ENCODE measurements at places on chromosomes 3 and 15.

DNA sequence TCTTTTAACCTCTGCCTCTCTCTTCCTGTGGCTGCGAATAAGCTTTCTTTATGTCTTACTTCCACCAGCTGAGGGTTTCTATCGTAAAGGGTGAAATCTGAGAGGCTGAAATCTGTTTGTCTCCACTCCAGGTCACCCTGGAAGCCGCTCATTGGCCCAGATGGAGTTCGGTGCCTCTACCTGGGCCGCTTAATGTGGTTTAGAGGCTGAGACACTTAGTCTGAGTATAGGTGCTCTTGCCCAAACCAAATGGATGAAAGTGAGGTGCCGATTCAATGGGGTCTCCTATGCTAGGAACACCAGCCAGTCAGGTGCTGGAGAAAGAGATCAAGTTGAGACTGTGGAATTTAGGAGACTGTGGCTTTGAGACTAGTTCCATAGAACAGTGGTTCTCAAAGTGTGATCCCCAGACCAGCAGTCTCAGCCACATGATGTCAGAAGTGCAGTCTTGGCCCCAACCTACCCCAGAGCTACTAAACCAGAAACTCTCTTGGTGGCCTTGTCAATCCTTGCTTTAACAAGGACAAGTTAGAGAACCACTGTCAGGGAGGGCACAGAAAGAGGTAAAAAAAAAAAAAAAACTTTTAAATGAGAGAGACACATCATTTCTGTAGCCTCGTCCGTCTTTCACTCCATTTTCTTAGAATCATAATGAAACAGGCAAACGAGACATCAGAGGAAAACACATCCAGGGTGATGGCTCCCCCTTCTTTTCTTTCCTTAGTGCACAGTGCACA, 54.9 kb upstream of the CCR2 start:
- DNase-seq: no peak

DNA sequence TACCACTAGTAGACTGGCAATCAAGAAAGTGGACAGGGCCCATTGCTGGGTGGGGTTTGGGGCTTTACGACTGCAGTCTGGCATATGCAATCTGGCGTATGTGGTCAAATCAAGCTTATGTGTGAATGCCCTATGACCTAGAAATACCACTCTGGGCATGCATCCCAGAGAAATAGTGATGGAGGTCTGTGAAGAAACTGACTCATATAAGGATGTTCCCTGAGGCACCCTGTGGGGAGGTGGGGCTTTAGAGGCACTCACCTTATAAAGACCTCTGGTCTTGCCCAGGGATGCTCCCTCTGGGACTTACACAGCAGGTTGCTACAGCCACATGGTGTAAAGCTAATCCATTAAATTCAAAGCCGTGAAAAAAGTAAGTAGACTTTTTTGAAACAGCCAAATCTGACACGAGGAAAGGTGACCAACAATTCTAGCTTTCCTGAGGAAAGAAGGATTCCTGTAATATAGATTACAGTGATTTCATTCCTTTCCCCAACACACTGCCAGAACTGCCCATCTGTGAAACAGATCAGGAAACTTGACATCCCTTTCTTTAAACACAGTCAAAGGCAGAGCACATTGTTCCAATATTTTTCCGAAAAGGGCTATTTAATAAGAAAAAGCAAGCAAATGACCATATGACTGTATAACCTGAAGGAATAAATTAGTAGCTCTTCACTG, 13.6 kb downstream of the RARRES1 start:
- DNase-seq: no peak

DNA sequence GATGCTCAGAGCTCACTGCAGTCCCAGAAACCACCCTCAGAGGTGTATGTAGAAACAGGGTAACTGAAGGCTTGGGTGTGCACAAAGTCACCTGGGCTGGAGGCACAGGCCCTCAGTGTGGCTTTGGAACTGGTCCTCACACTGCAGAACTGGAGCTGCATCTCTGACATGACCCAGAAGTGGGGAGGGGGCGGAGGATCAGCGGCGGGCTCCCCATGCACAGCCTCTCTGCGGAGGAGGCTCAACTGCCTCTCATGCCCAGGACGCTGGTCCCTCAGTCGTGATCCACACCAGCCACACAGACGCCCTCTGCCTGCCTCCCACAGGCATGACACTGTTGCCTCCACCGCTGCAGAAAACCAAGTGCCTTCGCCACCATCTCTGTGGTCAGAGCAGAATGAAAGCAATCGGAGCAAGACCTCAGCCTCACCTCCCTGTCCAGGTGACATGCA, 73.7 kb downstream of the TM2D3 start:
- DNase-seq: peak; percentile 30

DNA sequence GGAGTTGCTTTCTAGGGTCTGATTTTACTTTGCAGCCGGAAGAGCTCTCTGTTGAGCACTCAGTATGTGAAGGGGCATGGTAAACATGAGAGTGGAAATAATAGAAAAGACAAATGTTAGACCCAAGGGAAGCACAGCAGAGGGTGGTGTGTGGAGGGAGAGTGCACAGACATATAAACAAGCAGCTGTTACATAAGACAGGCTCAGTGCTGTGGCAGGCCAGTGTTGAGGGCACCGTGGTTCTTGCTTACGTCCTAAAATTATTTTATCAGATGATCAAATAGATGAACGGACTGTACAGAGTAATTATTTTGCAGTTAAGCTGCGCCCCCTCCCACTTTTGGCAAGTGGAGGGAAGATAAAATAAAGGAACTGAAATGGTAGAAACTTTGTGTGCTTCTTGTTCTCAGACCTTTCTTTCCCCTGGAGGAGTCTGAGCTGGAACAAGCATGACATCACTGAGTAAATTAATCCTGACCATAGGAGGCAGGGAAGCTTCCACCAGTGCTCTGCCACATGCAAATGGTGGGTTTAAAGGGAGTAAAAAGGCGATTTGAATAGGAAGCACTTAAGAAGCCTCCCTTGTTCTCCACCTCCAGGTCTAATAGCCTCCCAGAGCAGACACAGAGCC, 205.6 kb downstream of the IL20RB start:
- DNase-seq: no peak

GRCh38 chr3:73350996-73351395, 273.7 kb downstream of the PDZRN3 start:
- no peak for DNase-seq

GRCh38 chr15:50107591-50108408, 11.2 kb downstream of the ATP8B4 start:
- DNase-seq: peak; percentile 93

- DNase-seq: peak; percentile 93
Observed at GRCh38 chr3:158352551-158352950, 218.4 kb upstream of the MLF1 start.

DNA sequence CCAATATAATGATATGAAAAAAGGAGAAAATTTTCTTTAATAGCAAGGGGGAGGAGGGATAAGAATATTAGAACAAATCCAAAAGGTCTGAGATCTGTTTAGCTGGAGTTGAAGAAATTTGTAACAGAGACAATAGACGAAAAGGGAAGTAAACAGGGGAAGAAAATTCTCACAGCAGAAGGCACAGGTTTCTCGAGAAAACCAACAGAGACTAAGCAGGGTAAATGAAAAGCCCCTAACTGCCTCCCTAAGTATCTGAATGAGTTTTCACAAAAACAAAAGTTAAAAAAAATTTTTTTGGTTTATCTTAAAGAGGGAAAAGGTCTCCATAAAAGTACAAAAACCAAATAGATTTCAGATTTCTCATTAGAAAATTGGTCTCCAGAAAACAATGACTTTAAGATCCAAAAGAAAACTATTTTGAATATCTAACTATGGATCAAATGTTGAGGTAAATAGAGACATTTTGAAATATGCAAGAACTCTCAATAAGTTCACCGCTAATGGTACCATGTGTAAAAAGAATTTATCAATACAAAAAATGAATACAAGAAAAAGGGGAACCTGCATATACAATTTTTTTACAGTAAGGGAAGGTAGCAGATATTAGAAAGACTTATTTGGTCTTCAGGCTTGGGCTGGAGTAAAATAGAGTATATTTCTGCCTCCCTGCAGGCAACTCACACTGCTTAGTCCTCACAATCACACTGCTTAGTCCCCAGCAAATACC, 23.9 kb upstream of the NEK10 start:
- no peak for DNase-seq

GRCh38 chr3:31312400-31312799, 220.3 kb upstream of the STT3B start:
- no peak for DNase-seq

- DNase-seq: no peak
Observed at GRCh38 chr15:79311901-79312553, 1.1 kb downstream of the TMED3 start.

- DNase-seq: no peak
Observed at GRCh38 chr3:155702745-155703591, 41.9 kb downstream of the PLCH1 start.

GRCh38 chr3:137988152-137988551, 21.8 kb upstream of the CLDN18 start:
- no peak for DNase-seq

GRCh38 chr3:150020527-150020926, 49.8 kb upstream of the PFN2 start:
- DNase-seq: no peak

GRCh38 chr3:40939741-40940130, 259.6 kb upstream of the CTNNB1 start:
- DNase-seq: no peak

DNA sequence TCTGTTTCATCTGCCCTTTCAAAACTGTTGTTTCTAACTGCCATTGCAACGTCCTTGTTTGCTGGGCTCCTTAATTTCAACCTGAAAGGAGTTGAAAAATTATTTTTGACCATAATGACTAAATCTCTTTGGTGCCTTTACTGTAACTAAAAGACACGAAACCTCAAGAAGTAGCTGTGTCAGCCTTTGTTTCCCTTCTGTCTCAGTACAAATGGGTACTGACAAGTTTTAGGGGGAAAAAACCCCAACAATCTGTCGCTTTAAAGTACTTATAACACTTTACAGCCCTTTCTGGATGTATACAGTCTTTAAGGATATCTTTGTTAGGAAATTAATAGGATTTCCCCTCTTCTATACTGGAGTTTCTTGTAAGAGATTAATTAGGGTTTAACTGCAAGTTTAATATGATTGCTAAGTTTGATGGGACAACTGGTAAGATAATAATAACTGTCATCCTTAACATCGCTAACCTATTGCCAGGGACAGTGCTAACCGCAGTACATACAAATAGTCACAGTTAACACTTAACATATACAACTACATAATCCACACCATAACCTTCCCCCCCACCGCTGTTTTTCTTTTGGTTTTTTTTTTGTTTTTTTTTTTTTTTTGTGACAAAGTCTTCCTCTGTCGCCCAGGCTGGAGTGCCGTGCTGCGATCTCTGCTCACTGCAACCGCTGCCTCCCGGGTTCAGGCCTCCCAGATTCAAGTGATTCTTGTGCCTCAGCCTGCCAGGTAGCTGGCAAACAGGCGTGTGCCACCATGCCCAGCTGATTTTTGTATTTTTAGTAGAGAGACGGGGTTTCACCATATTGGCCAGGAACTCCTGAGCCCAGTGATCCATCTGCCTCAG, 1.7 kb downstream of the GXYLT2 start:
- DNase-seq: no peak

- no peak for DNase-seq
Observed at GRCh38 chr15:61309617-61310016, 80.5 kb upstream of the RORA start.

- no peak for DNase-seq
Observed at GRCh38 chr3:172869784-172870518, 119.4 kb downstream of the ECT2 start.

DNA sequence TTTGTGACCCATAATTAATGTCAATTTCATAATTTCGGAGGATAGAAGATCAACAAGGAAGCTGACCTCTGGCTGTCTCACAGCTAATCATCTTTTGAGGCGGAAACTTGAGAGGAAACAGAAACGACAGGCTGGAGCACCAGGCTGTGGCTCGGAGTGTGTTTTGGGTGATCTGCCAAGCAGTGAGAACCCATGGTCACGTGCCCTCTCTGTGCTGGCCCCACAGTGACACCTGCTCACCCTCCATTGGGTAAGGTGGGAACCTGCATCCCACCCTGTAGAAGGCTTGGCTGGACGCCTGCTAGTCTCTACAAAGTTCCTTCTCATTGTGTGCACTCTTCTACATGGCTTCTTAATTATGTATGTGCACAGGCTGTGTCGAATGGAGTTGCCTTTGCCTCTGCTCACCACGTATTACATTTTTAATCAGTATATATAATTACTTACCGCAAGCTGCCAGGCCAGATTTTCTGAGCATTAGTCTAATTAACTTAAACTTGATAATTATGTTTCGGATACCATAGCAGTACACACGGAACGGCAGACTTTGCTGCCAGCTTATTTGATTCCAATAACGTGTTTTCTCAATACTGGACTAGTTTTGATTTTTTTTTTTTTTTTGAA, 719.4 kb upstream of the CFAP20DC start:
- no peak for DNase-seq

- no peak for DNase-seq
Observed at GRCh38 chr3:162354356-162354755, 857.7 kb downstream of the OTOL1 start.

- DNase-seq: no peak
Observed at GRCh38 chr3:130509008-130509407, 8.0 kb upstream of the COL6A6 start.

DNA sequence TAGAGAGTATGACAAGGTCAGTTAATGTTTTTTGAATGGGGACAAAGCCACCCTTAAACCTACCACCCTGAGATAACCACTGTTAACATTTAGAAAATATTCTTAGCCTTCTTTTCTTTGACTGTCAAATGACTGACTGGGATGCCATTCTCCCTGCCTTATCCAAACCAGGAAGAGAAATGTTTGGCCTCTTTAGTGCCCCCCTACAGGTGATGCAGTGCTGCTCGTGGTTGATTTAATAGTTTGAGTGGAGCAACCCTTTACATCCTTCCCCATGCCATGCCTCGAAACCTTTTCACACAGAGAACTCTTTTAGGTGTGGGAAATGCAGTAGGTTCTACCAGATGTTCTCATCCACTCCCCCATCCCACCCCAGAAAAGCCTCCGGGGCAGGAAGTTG, 38.7 kb upstream of the UMPS start:
- no peak for DNase-seq

GRCh38 chr3:194984622-194985021, 286.3 kb downstream of the XXYLT1 start:
- no peak for DNase-seq

DNA sequence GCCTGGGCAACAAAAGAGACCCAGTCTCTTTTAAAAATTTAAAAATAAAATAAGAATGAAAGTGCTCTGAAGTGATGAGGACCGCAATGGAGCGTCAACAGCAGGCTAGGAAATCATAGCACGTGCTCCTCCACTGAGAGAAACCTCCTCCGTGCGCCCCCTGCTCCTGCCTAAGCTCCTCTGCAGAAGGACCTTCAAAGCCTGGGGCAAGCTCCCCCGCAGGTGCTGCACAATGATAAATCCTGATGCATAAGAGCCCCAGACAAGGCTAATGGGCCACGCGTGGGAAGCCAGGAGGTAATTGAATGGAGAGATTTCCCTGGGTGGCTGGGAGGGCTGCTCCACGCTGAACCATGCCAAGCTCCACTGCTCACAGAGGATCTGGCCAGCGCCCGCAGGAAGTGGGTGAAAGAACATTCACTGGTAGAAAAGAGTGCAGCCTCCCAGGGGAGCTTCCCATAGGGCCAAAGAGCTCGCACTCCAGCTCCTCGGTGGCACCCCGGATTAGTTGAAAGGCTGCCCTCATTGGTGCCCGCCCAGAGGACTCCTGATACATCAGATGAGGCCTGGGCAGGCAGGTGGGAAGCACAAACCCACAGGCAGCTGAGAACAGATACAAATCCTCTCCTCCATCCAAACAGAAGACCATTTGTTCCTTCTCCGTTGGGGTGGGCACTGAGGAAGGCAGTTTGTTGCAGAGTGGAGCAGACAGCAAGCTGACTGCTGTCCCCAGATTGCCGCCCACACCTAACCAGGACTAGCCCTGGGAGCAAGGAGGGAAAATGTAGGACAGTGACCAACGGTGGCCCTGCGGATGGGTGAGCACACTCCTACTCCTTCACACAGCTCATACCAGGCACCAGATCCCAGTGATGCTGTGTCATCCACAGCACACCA, 52.5 kb downstream of the CPN2 start:
- DNase-seq: no peak
